ENCODE measurements at places on chromosomes 6 and 20. TPM values are rescaled to one million over a fixed set of nuclear protein-coding genes. Genes with fewer than 3 reads are reported as not detected.
A peak's percentile ranks its signal among the peaks of the same experiment; 100 is the strongest.

OTOR gene
- total RNA-seq = not detected

ANKRD66 gene
- total RNA-seq = not detected

TBPL1 gene
- total RNA-seq = 28.5 TPM

STMND1 gene
- total RNA-seq = not detected

HLA-F gene
- total RNA-seq = 502 TPM

DNA sequence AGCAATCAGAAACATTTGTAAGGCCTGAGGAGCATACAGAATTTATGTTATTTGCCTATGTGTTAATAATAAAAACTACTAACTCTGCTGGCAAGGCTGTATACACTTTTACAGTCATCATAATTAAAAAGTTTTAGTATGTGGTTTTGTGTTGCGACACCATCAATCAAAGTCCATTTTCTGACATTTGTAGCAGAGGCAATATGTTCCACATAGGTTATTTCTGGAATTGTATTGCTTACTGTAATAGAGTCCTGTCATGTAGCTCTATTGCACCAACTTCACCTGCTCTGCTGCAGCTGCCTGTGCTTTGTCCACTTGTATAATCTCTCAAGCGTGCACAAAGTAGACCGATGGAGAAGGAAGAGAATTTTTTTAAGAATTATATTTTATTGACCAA is 501.8 kb downstream of the HACE1 start:
- no peak overlapping the region for H3K4me3 ChIP-seq
- no peak for DNase-seq
- no peaks in the 10 kb centered on the region for H3K4me1 ChIP-seq
- no peaks in the 10 kb centered on the region for H3K27me3 ChIP-seq

DNA sequence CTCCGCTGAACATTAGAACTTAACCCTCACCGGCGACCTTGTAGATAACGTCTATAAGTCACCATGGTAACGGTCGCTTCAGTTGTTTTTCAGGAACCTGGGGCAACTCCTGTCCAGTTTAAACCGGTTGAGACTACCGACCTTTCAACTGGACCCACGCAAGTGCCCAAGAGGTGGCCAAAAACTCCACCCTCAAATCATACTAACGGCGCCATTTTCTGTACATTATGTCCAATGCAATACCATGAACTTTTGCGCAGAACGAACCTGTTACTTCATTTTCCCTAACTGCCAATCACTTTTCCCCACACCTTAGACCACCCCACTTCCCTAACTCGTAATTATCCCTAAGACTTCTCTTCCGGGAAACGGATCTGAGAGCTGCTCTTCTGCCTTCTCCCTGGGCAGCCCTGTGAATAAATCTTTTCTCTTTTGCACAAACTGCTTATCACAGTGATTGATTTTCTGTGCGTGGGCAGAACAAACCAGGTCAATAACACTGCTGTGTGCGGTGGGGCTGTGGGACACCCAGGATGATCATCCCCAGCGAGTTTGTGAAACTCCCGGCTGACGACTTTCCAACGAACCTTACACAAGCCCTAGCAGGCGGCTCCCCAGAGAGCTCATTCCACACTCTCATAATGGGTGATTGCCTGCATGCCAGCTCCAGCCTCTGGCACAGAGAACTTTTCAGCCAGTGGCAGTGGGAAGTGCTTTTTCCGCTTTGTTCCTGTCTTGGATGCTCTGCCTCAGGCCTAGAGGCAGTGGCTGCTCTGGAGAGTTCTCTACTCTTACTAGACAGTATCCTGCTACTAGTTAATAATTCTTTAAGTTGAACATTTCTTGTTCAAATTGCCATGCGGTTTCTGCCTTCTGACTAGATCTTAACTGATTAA is 28.6 kb downstream of the GPX5 start:
- no peak for DNase-seq
- peaks cover 62% of the 10 kb centered on the region for H3K27me3 ChIP-seq
- peaks cover 7% of the 10 kb centered on the region for H3K4me1 ChIP-seq
- H3K4me3 ChIP-seq = peak overlapping the region; percentile 46

- DNase-seq = no peak
- H3K4me1 ChIP-seq = no peaks in the 10 kb centered on the region
- peaks cover 4% of the 10 kb centered on the region for H3K27me3 ChIP-seq
- no peak overlapping the region for H3K4me3 ChIP-seq
Observed at GRCh38 chr20:19774135-19774933, 16.3 kb downstream of the RIN2 start.

- H3K27ac ChIP-seq = no peak overlapping the region
- no peak overlapping the region for H3K4me3 ChIP-seq
- peaks cover 40% of the 10 kb centered on the region for H3K27me3 ChIP-seq
- H3K36me3 ChIP-seq = no peaks in the 10 kb centered on the region
- no peaks in the 10 kb centered on the region for H3K4me1 ChIP-seq
- no peak for DNase-seq
Observed at GRCh38 chr6:13916230-13916944, 8.4 kb upstream of the RNF182 start.

- DNase-seq = no peak
- peak overlapping the region; percentile 78 for H3K27ac ChIP-seq
- H3K27me3 ChIP-seq = no peaks in the 10 kb centered on the region
- H3K36me3 ChIP-seq = peaks cover 11% of the 10 kb centered on the region
Observed at GRCh38 chr6:141513830-141514229, 618.9 kb upstream of the GJE1 start.

DNA sequence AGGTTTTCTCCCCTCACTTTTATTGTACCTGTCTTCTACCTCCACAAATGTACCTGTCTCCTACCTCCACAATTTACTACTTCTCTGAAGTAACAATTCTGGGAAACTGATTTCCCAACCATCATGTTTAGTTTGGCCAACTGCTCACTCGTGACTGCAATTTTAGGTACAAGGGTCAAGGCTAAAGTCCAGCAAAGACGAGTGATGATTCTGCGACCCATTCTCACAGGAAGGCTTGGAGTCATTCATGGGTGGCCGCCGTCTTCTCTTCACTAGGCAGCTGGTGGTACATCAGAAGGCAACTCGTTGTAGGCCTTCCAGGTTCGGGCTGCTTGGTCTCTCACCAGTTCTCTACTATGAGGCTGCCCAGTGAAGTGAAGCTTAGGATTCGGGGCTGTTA is 483.8 kb upstream of the JARID2 start:
- no peaks in the 10 kb centered on the region for H3K27me3 ChIP-seq
- H3K4me1 ChIP-seq = peaks cover 2% of the 10 kb centered on the region
- no peak overlapping the region for H3K4me3 ChIP-seq
- DNase-seq = no peak

GRCh38 chr6:162602759-162603158 is 124.8 kb downstream of the PRKN start:
- H3K4me3 ChIP-seq = no peak overlapping the region
- H3K27ac ChIP-seq = no peak overlapping the region
- H3K4me1 ChIP-seq = no peaks in the 10 kb centered on the region
- no peaks in the 10 kb centered on the region for H3K36me3 ChIP-seq

GRCh38 chr20:50270569-50270968 is 79.9 kb downstream of the CEBPB start:
- no peak overlapping the region for H3K27ac ChIP-seq
- no peak overlapping the region for H3K4me3 ChIP-seq
- DNase-seq = no peak
- no peaks in the 10 kb centered on the region for H3K36me3 ChIP-seq
- H3K27me3 ChIP-seq = peaks cover 17% of the 10 kb centered on the region
